ENCODE measurements at places on chromosomes 12 and 14.

DNA sequence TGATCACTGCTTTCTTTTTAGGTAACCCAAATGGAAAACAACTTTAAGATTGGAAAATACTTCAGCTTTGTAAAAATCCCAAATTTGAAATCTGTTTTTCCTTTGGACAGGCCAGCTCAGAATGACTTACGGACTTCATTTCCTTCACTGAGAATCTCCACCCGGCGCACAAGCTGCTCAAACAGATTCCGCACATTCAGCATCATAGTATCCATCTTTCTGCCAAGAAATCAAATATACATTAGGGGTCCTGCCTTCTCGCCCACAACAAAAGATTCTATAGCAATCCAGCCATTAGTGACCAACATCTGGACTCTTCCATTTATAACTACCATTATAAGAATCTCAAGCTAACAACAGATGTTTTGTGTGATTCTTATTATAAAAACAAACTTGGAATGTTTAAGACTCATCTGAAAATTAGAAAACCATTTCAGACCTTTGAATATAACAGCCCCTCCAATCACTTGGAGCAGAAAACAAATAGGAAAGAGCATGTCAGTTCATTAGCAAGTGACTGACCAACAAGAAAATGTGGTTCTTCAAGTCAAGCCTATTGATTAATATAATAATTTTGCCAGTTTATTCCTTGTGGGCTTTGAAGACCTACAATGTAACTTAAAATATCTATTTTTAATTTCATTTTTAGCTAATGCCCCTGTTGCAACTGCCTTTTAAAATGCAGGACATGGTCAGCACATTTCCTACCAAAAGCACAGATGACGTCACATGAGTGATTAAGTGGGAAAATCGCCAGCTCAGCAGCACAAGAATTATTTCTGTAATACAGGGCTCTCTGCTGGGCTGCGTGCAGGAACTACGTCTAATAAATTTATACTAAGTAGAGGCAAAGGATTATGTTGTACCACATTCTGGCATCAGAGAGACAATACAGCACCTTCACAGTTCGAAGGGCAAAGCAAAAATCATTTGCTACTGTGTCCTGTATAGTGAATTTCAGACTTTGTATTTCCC, 8.5 kb downstream of the RACGAP1 start:
- DNase-seq = no peak

DNA sequence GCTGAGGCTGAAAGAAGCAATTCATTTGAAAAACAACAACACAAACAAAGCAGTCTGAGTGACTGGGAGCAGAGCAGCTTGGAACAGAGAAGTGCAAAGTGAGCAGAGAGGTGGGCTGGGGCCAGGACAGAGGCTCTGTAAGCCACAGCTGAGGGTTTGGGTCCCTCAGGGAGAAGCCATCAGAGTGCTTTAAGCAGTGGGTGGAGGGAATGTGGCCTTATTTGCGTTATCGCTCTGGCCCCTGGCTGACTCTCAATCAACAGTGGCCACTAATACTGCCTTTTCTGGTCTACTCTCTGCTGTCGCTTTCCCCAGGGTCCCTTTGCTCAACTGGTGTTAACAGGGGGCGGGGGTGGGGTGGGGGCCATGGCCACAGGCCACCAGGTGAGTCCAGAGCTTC, 44.2 kb downstream of the IRF2BPL start:
- DNase-seq = no peak

DNA sequence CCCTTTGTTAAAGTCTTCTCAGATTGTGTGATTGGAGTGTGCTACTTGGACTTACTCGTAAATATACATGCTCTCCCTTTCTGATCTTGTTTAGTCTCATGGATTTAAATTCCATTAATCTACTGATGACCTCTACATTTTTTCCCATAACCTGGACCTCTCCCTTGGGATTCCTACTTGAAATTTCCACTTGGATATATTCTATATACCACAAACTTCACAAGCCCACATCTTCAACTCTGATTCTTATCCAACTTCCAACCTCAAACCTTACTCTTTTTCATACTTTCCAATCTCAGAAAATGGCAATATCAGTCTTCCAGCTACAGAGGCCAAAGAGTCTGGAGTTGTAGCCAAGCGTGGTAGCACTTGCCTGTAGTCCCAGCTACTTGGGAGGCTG, 49.1 kb upstream of the OTOGL start:
- DNase-seq = no peak

GRCh38 chr12:79374545-79374944, 316.2 kb downstream of the PAWR start:
- DNase-seq = no peak

- no peak for DNase-seq
Measured at GRCh38 chr14:68748691-68749090, 44.2 kb downstream of the ZFP36L1 start.
